GM23248 (cell line): ENCODE measurements at places on chromosomes 12 and 14.

DNA sequence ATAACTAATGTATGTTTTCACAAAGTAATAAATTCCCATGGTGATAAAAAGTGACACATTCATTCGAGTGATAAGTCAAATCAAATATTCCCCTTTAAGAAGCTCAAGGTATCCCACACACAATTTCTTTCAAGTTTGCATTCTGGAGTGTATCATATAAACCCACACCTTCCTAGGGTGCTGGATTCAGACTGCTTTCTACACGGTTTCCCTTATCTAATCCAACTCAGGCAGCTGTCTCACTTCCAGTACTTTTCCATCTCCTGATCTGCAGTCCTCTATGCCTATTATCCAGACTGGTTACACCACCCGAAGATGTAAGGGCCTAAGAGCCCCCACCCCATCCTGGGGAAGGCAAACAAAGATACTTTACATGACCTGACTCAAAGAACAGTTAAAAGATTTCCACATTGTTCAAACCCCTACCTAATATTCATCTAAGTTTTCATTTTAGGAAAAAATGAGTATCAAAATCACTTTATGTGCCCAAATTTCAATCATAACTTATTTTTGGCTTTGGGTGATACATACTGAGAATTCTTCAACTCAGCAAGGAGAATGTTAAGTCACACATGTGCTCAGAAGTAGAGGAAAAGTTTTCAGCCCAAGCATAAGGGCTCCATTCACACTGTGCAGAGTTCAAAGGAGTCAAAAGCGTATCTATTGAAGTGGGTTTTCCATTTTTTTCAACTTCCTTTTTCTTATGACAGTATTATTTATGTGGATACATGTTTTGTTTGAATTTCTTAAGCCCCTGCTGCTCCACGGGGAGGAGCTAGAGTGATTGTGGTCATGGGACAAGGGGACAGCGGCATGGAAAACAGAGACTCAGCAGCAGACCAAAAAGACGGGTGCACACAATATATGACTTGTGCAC, 41.8 kb downstream of the CORO1C start:
- peak; percentile 54 for DNase-seq

DNA sequence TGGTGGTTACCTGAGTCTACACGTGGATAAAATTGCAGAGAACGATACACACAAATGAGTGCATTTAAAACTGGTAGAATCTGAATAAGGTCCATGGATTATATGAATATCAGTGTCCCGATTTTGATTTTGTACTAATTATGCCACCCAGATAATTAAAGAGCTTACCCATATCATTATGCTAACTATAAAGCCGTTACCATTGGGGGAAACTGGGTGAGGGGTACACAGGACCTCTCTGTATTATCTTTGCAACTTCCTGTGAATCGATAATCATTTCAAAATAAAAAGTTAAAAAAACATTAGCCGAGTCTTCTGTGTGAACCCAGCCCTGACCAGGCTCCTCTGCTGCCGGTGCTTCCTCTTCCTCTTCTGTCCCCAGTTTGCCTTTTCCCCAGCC, 107.1 kb downstream of the SMOC1 start:
- no peak for DNase-seq

- peak; percentile 27 for DNase-seq
Measured at GRCh38 chr14:70188322-70188658, 461 bp downstream of the SLC8A3 start.

GRCh38 chr14:99258341-99258861, 13.6 kb downstream of the BCL11B start:
- no peak for DNase-seq

DNA sequence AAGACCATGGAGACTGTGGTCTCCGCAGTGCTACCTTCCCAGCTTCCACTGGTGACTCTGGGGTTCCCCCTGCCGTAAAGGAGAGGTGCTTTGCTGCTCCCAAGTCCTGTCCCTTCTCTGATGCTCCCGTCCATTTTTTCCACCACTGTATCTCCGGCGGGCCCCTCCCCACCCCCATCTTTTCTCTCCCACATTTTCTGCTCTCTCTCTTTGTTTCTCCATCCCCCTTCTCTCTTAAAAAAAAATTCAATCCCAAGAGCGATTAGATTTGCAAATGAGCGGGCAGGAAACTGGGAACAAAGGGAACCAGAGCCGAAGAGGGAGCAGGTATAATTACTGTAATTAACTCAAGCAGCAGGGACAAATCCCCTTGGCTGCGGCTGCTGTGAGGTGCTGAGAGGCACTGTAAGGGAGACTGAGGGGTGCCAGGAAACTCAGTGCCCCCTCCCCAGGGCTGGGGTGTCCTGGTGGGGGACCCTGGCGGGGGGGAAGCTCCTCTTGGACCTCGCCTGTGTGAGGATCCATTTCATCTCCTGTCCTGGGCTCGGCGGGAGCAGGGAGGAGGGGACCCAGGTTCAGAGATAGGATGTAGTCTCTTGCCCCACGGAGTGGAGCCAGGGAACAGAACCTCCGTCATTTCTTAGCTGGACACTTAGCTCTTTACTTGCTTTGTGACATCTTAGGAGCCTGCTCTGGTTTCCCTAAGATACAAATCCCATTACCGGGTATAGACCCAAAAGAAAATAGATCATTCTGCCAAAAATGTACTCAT, 140.4 kb upstream of the NRXN3 start:
- peak; percentile 9 for DNase-seq

- DNase-seq = no peak
Measured at GRCh38 chr12:124501112-124501561, 66.3 kb downstream of the NCOR2 start.

DNA sequence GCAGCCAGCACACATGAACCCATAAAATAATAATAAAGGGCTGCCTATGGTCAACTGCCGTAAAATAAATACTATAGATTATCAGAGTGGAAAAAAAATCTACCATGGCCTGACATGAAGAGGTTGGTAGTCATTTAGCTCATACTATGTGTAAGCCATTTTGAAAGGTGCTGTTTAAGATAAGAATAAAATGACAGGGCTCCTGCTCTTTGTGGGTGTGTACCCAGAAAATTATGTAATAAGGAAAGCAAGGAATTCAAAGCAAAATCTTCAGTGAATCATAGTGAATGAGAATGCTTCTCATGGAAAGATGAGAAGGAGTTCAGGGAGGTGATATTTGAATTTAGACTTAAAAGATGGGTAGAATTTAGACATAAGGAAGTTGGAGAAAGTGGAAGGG, 42.9 kb upstream of the PPM1H start:
- no peak for DNase-seq

DNA sequence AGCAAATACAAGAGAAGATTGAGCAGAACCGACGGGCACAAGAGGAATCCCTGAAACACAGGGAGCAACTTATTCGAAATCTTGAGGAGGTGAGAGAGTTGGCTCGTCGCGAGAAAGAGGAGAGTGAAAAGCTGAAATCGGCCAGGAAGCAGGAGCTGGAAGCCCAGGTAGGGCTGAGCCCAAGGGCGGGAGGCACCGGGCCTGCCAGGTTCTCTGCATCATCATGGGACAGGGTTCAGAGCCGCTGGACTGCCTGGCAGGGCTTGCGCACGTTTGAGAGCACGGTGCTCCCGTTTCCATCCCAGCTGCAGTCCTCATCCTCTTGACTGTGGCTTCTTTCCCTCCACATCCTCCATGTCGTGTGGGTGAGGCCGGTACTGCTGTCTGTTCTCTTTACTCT, 14.4 kb downstream of the TCHP start:
- no peak for DNase-seq
